Stimulated activated CD8-positive, alpha-beta memory T cell treated with anti-CD3 and anti-CD28 coated beads, Interleukin-4, amount 100 ng/mL, for 4 hours (primary cell): ENCODE measurements at places on chromosomes 12 and 14.

DNA sequence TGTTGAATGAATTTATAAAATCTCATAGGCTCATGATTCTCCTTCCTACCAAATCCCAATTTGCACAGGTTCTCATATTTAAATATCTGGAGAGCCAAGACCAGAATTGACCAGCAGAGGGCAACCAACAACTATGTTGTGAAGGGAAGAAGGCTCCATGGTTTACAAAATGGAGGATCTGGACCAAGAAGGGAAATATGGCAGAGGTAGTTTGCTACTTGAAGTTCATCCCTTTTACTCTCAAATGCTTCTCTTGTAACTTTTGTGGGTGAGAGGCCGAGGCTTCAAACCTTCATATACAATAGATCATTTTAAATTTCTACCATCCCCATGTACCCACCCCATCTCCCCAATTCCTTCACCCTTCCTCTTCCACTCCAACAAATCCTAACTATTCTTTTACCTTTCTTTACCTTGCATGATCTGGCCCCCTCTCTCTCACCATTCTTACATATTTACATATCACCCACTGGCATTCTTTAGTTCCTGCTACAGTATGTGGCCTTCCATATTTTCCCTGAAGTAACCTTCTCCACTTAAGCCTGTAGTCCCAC, 3.8 kb upstream of the SMARCC2 start:
- DNase-seq, result peak; percentile 11

DNA sequence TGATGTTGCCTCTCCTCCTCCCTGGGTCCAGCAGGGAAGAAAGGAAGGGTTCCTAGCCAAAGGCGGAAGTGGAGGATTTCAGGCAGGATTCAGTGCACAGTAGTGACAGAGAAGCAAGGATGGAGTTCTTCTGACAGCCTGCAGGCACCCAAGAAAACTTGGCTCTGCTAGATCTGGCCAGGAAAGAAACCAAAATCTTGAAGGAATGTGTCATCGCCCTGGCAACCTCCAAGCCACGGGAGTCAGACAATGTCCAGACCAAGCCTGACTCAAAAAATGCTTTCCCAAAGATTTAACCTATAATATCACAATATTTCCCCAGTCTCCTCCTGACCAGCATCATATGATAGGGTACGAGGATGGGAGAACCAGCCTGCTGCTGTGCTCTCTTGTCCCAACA, 22.8 kb upstream of the DHRS4 start:
- DNase-seq, result no peak

- no peak for DNase-seq
Measured at GRCh38 chr12:2890001-2890387, 697 bp upstream of the TULP3 start.

- no peak for DNase-seq
Measured at GRCh38 chr14:88140874-88141273, 135.9 kb downstream of the GPR65 start.

- DNase-seq, result no peak
Measured at GRCh38 chr12:52794479-52795331, 1.2 kb downstream of the KRT3 start.

DNA sequence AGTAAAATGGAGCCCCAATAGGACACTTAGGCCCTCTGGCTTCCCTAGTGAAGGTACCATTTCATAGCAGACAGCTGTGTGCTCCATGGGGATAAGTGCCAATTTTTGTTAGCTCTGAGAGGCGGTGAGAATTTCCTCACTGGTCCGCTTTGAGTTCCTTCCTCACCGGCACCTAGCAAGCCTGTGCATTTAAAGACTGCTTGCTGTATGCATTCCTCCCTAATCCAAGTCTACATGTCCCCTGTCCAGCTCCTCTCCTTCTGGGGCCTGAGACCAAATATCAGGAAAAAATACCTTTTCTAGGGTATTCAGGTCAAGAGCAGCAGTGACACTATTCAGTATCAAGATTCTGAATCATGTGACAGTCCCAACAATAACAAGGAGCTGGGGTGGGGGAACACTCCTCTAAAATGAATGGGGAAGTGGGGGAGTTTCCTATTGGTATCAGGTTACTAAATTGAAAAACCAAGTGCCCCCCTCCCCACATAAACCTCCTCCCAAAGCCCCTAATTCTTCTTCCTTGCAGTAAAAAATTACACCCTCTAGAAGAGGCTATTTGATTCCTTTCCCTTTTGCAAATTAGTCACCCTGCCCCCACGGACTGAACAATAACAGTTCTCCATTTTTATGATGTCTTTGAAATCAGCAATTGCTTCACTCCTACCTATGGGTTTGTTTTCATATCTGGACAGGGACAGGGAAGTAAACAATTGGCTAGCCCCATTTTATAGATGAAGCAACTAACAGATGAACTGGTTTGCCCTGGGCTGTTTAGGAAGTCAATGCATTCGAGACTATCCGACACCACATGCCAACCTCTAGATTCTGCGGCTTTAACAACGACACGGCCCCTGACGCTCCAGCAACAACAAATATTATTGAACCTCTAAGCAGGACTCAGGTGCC, 28.9 kb downstream of the BCL11B start:
- no peak for DNase-seq

DNA sequence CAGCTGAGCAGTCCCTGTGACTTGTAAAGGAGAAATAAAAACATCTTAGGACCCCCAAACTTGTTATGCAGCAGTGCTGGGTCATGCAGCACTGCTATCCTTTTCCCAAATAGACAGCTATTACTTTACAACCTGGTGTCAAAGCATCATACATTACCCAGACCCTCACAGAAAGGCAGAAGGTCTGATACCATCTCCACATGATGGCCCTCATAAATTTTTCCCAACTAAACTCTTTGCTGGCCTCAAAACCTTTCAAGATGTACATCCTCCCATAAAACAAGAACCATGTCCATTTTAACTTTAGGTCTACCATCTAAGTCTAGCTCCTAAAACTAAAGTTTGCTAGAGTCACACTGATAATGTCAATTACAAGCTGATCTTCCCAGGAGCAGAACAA, 8.7 kb upstream of the RESF1 start:
- no peak for DNase-seq

DNA sequence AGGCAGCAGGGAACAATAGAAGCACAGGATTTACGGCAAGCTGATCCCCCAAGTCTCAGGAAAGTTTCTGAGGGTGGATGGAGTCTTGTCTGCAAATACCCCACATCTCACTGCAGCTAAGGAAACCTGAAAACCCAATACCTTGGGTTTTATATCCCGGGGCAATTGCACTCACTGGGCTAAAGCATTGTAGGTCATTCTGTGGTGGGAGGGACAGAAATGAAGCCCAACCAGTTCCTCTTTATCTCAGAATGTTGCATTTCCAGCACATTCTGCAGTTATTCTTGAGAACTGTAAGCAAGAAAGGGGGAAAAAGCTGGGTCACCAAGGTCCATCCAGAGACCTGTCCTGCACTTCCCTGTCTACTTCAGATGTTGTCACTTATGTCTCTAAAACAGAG, 39.8 kb downstream of the C12orf42 start:
- no peak for DNase-seq

DNA sequence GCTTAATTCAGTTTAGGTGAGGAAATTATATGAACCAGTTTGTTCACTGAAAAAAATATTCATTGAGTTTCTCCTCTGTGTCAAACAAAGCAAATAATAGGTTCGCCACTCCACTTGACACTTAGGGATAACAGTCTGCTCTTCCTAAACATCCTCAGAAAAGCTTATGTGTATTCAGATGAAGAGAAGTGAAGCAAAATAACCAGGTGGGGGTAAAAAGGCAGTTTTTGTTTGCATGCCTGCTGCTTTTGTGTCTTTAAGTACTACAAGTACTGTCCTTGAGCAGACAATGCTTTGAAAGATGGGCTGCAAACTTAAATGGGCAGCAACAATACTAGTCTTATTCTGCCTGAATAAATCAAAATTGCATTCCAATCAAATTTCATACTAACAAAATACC, 910.7 kb upstream of the MDGA2 start:
- no peak for DNase-seq

GRCh38 chr14:23025151-23025814, 9.4 kb downstream of the PSMB5 start:
- DNase-seq, result no peak

DNA sequence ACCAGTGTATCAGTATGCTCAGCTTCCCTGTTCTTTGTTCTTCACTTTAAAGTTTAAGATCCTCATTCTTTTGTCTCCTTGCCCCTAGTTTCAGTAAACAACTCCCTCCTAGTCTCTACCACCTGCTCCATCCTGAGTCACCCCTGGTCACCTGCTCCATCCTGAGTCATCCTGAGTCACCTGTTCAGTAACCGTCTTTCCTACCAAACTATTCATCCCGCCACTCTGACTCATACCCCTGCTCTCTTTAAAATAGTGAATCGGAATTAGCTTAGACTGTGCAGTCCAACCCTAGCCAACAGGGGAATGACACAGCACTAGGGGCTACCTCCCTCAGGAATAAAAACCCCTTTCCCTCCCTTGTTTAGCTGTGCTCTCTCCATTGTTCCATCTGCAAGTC, 888.1 kb upstream of the MDGA2 start:
- no peak for DNase-seq

GRCh38 chr12:57332646-57333312, 81.8 kb upstream of the STAC3 start:
- no peak for DNase-seq

GRCh38 chr12:130559806-130560205, 156.3 kb downstream of the RIMBP2 start:
- no peak for DNase-seq

- no peak for DNase-seq
Measured at GRCh38 chr14:61471297-61472005, 150.1 kb downstream of the PRKCH start.
